ENCODE measurements at places on chromosomes 5 and 9. TPM values are rescaled to one million over a fixed set of nuclear protein-coding genes. Genes with fewer than 3 reads are reported as not detected.

- no peak for DNase-seq
- H3K27ac ChIP-seq = no peak overlapping the region
- peaks cover 4% of the 10 kb centered on the region for H3K27me3 ChIP-seq
- no peak overlapping the region for H3K4me3 ChIP-seq
- H3K36me3 ChIP-seq = no peaks in the 10 kb centered on the region
Observed at GRCh38 chr5:38799556-38800377, 46.0 kb upstream of the OSMR start.

DNA sequence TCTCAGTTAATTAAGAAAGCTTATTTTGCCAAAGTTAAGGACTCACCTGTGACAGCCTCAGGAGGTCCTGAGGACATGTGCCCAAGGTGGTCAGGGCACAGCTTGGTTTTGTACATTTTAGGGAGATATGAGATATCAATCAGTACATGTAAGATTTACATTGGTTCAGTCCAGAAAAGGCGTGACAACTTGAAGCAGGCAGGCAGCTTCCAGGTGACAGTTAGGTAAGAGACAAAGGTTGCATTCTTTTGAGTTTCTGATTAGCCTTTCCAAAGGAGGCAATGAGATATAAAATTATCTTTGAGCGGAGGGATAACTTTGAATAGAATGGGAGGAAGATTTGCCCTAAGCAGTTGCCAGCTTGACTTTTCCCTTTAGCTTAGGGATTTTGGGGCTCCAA lies 47.8 kb downstream of the SLC1A1 start:
- DNase-seq = no peak
- H3K27ac ChIP-seq = no peak overlapping the region
- H3K27me3 ChIP-seq = no peaks in the 10 kb centered on the region
- H3K4me3 ChIP-seq = no peak overlapping the region

FOXD4 gene
- 0.89 TPM for total RNA-seq

DNA sequence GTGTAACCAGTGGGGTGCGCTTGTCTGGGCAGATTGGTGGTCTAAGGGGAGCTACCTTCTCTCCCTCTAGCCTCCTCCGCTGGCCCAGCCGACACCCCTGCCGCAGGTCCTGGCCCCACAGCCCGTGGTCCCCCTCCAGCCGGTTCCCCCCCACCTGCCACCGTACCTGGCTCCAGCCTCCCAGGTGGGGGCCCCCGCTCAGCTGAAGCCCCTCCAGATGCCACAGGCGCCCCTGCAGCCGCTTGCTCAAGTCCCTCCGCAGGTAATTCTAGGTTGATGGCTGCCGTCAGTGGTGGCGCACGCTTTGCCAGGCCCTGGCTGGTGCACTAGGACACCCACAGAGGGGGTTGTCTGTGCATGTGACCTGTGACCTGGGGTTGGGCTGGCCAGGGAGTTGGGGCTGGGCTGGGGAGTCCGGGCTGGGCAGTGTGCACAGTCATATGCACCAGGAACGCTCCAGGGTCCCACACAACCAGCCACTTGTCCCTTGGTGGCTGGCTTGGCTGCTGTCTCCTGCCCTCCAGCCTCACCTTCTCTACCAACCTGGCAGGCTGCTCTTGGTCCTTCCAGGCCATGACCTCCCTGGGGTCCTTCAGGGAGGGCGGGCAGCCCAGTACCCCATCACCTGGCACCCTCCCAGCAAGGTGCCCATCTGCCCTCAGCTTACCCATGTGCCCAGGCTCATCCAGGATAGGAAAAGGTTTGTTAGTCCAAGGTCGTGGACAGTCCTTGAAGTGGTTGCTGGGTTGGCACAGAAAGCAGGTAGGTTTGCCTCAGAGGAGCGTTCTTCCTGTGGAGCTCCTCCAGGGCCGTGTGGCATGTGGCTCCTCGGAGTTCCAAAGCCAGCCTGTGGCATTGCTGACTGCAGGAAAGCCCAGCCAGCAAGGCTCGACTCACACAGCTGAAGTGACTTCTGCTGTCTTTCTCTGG lies 73.2 kb downstream of the WNK2 start:
- no peak overlapping the region for H3K4me3 ChIP-seq
- no peaks in the 10 kb centered on the region for H3K4me1 ChIP-seq
- no peaks in the 10 kb centered on the region for H3K36me3 ChIP-seq
- no peak overlapping the region for H3K27ac ChIP-seq
- DNase-seq = no peak

- no peaks in the 10 kb centered on the region for H3K36me3 ChIP-seq
- H3K27ac ChIP-seq = no peak overlapping the region
- H3K4me3 ChIP-seq = no peak overlapping the region
- H3K4me1 ChIP-seq = no peaks in the 10 kb centered on the region
Observed at GRCh38 chr9:75462866-75463265, 374.6 kb downstream of the OSTF1 start.

CPLANE1 gene
- 21.1 TPM for total RNA-seq

DNA sequence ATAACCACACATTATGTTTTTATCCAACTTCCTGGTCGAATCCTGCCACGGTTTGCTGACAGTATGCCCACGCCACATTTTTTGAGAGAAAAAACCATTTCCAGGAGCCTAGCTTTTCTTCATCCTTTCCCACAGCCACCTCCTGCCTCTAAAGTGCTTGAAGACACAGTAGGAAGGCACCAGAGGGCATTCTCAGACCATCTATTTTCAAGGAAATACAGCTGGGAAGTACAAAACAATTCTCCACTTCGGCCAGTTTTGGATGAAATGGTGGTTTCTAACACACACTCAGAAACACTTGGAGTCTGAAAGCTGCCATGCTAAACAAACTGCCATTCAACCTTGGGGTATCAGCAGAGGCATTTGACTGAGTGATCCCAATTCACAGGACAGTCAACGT lies 86.3 kb upstream of the RPS23 start:
- no peak overlapping the region for H3K4me3 ChIP-seq
- H3K27ac ChIP-seq = no peak overlapping the region
- no peaks in the 10 kb centered on the region for H3K36me3 ChIP-seq
- DNase-seq = no peak

GRCh38 chr5:2013301-2014057 lies 130.8 kb upstream of the IRX4 start:
- H3K4me1 ChIP-seq = no peaks in the 10 kb centered on the region
- H3K27me3 ChIP-seq = no peaks in the 10 kb centered on the region
- no peaks in the 10 kb centered on the region for H3K36me3 ChIP-seq
- H3K4me3 ChIP-seq = no peak overlapping the region

FAM78A gene
- total RNA-seq = 42.9 TPM

All from B cell (primary cell).